ENCODE measurements at places on chromosomes 1 and 21.

GRCh38 chr1:184673305-184673704 lies 81.4 kb downstream of the EDEM3 start:
- no peak for DNase-seq

- DNase-seq, result no peak
Measured at GRCh38 chr1:93448983-93449804, 1.3 kb downstream of the FNBP1L start.

DNA sequence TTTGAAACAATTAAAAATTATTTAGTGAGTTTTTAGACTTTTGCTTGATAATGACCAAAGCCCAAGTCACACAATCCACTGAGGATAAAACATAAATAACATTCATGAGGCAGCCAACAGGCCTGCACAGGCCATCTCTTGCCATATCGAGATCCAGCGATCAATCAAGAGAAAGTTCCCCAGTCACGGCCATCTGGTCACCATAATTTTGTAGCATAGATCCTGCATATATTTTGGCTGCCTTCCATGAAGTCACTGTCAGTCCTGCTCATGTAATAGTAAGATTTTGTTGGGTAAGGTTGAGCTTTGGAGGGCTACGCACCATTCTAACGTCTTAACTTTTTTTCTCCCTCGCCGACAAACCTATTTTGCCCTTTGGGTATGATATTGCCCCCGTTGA lies 17.5 kb downstream of the KPNA6 start:
- DNase-seq, result no peak

GRCh38 chr1:78255846-78256245 lies 210.1 kb downstream of the GIPC2 start:
- DNase-seq, result no peak

- no peak for DNase-seq
Measured at GRCh38 chr1:56502700-56503245, 76.6 kb downstream of the PLPP3 start.

GRCh38 chr1:12100071-12100470 lies 37.0 kb downstream of the TNFRSF8 start:
- no peak for DNase-seq

Measured in stimulated activated CD8-positive, alpha-beta memory T cell treated with anti-CD3 and anti-CD28 coated beads, Interleukin-7, amount 100 ng/mL, for 24 hours (primary cell).